ENCODE measurements at places on chromosomes 6 and 20.

GRCh38 chr20:2747676-2748235 is 52.7 kb downstream of the CPXM1 start:
- no peak for DNase-seq

DNA sequence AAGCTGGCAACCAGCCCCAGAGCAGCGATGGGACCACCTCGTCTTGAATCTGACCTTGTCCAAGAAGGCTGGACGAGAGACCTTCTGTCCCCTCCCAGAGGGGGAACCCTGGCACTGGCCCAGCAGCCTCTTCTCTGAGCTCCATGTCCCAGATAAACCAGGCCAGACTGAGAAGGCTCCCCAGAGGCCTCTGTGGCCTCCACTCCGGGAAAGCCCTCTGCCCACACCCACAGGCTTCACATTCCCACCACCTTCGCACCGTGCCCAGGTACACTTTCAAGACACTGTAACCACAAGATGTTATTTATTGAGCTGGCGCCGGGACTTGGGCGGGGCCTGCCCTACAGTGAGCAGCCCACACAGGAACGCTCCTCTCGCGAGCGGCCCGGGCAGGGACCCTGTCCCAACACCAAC is 33.2 kb downstream of the ADA start:
- DNase-seq = peak; percentile 32

GRCh38 chr6:143232849-143233248 is 172.2 kb downstream of the AIG1 start:
- no peak for DNase-seq

GRCh38 chr6:46024124-46024769 is 8.6 kb upstream of the CLIC5 start:
- DNase-seq = no peak

DNA sequence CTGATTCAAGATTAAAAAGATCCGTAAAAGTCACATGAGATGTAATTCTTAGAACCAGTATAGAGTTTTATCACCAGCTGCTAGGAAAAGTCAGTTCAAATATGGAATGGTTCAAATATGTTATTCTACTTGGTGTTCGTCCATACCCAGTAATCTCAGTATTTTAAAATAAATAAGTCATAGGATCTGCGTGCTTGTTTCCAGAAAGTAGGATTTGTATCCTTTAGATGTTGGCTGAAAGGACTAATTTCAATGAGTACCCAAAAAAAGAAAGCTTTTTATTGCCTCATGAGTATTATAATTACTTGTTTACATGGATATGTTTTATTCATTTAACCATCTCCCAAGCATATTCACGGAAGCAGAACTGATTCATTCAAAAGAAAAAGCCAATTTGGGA is 12.2 kb downstream of the TPD52L1 start:
- DNase-seq = no peak

DNA sequence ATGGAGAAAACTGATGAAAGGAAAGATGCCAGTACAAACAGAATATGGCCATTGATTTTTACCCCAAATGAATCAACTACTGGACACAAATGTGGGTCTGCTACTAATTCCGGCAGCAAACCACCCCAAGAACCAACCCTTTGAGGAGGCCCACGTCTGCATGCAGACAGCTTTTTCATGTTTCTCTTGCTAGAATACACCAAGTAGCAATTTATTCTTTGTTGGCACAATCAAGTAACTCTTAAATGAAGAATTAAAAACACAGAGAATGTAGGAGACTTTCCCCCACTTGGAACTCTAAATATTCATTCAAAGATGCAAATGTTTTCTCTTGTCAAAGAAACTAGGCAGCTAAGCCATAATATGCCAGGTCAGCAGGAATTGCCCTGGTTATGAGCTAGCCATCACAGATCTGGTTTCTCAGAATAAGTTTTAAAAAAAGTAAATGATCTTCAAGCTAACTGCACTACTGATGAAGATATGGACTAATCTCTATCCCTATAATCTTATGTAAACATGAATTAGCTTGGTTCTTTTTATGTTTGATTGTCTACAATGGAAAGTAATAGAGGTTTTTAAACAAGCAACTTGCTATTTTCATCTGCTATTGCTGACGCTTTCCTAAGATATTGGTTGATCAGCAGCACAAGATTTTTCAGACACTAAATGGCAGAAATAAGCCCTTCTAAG is 163.1 kb upstream of the THEMIS start:
- no peak for DNase-seq

DNA sequence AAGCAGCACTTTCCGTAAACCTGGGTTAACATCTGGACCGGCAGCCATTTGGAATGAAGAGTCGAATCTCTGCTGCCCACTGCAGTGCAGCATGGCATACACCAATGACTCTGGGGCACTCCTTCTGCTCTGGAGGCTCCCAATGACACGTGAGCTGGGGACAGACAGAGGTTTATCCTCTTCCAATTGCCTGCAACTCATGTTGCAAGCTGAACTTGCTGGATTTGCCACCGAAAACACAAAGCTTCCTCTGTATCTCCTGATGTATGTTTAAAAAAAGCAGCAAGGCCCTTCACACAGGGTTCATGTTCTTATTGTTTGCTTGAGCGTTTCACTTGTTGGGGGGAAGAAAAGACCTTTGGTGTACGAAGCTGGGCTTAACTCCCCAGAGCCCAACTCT is 10.8 kb downstream of the NCOA5 start:
- DNase-seq = no peak

GRCh38 chr20:54938707-54939106 is 463.3 kb downstream of the DOK5 start:
- DNase-seq = no peak

DNA sequence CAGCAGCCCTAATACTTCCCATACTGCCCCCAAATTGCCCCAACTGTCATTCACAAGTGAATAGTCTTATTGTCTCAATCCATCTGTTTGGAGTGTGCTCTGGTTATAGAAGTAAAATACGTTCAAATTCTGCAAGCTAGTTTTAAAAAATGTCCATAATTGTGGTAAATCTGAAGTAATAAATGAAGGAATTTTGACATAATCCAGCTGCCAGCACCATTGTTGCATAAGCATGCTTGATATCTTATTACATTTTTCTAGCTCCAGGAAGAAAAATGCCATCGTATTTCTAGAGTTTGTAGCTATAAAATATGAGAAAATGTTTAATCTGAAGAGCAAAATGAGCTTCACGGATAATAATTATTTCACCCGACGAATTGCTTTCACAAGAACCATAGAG is 664.7 kb downstream of the RFPL4B start:
- no peak for DNase-seq

- no peak for DNase-seq
These were observed 14.1 kb upstream of the CPNE5 start for GRCh38 chr6:36853325-36853724.

DNA sequence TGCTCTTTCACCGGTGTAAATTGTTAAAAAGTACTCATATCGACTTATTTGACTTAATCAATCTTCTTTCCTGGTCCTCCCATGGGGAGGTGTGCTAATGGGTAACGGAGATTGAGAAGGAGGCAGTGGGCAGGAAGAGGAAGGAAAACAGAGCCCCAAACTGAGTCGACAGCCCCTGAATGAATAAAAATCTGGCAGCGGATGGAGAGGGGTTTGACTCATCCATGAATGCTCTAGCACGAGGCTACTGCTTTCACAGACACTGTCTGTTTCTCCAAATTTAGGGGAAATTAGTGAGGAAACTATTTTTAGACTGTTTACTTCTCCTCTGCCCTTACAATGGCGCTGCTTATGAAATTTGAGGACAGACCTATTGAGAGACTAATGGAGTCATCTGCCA is 142.2 kb upstream of the ATXN1 start:
- peak; percentile 17 for DNase-seq

GRCh38 chr6:79230149-79230548 is 4.3 kb downstream of the HMGN3 start:
- no peak for DNase-seq

DNA sequence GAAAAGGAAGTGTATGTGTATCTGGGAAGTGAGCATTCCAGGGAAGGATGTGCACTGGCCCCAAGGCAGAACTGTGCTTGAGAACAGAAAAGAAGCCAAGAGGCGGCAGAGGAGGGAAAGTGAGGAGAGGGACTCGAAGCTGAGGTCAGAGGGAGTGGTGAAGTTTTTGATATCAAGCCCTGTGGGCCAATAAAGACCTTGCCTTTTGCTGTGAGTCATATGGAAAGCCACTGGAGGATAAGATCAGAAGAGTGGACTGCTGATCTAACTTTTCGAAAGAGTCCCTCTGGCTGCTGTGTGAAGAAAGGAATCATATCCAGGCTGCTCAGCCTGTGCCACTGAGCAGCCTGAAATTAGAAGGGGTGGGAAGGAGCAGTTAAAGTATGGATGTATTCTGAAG is 99.4 kb downstream of the EYA4 start:
- DNase-seq = no peak

DNA sequence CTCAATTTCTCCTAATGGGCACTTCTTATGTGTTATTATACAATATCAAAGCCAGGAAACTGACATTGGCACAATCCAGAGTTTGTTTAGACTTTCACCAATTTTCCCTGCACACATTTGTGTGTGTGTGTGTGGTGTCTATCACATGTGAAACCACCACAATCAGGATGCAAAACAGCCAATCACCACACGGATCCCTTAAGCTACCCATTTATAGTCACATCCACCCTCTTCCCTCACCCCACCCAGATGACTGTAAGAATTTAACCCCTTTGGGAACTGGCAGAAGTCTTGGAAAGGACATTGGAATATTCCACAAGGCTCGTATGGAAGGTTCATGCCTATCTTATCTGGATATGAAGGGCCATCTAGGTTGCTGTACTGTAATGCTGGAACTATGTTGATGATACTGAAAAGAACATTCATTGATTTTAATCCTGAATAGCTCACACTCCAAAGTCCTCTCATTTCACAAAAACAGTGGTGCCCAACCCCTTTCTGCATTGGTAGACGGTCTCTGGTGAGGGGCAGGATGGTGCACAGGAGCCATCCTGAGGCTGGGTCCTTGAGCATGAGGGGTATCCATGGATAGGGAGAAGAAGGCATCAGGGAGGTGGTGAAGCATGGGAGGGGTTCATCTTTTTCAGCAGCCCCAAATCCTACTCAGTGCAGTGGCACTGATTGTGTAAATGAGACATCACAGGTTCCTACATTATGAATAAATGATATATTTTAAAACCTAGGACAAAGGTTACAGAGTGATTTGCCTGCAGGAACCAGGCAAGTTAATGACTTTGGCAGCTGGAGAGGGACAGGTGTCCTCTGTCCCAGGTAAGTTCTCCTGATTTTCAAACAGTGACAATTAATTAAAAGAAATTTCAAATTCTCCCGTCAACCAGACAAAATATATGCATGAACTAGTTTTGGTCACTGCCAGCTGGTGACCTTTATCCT is 12.1 kb upstream of the CTCFL start:
- DNase-seq = no peak

- DNase-seq = no peak
These were observed 30.2 kb upstream of the SERINC3 start for GRCh38 chr20:44552050-44552449.

GRCh38 chr6:13119549-13119948 is 208.8 kb downstream of the TBC1D7 start:
- DNase-seq = no peak

GRCh38 chr6:12014027-12014872 is 2.1 kb downstream of the HIVEP1 start:
- DNase-seq = no peak

DNA sequence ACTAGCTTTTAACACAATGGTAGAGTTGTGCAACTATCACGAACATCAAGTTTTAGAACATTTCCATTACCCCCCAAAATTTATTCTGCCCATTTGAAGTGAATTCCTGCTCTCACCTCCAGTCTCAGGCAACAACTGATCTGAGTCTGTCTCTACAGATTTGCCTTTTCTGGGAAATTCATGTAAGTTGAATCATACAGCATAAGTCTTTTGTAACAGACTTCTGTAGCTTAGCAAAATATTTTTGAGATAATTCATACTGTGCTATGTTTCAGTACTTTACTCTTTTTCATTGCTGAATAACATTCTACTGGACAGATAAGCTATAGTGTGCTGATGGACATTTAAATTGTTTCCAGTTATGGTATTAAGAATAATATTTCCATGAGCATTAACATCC is 447.3 kb upstream of the GJE1 start:
- DNase-seq = no peak

DNA sequence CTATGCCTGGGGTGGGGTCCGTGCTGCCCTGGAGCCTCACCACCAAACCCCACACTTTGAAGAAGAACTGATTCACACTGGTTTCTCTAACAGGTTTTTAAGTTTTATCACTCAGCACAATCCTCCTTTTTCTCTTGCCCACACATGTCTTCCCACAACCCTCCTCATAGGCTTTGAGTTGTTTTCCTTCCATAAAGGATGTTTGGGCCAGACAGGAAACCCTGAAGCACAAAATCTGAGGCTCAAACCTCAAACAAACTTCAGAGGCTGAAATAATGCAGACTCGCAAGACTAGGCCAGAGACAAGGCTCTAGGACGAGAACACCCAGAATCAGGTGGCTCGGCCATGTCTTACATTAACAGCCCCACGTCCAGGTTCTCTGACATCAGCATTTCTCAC is 35.3 kb downstream of the EZR start:
- peak; percentile 0 for DNase-seq

GRCh38 chr20:3171391-3172125 is 1.8 kb downstream of the LZTS3 start:
- no peak for DNase-seq

DNA sequence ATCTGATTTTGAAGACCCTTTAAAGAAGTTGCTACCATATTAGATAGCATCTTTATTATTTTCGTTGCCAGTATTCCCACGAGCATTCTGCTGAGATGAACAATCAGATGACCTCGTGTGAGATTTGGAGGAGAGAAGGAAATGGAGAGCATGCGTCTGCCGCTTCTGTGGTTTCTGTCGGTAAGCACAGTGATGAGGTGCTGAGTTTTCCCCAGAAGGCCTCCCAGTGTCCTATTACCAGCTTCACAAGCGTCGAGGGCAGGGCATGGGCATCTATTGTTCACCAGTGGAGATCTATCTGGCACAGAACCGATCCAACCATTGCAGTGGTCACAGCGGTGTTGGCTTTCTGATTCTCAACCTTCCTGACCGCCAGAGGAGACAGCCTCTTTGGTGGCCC is 29.4 kb downstream of the TRAF3IP2 start:
- DNase-seq = no peak

GRCh38 chr6:166587631-166588413 is 1.3 kb upstream of the RAMACL start:
- DNase-seq = peak; percentile 29

- no peak for DNase-seq
These were observed 353.4 kb downstream of the RNGTT start for GRCh38 chr6:88609983-88610382.

DNA sequence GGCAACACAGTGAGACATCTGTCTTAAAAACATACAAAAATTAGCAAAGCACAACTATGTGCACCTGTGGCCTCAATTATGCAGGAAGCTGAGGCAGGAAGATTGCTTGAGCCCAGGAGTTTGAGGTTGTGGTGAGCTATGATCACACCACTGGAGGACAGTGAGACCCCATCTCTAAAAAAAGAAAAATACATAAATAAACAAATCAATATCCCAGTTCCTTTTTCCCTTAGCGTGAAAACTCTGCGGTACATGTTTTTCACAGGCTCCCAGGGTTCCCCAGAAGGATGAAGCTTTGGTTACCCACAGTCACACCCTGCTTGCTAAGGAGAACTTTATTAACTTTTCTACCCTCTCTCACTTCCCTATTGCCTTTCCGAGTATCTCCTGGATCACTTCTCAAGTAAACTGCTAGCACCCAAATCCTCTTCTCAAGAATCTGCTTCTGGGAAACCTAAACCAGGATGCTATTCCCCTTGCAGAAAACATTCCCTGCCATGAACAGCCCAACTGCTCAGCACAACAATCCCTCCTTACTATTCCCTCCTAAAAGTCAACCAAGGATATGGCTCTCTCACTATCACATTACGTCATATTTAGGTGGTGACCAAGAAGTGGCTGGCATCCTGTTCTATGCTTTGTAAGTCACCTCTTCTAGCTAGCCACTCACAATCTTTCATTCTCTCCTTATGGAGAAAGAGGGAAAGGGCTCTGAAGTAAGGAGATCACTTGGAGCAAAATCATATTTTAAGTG is 122.4 kb downstream of the IPCEF1 start:
- DNase-seq = no peak
